ENCODE measurements at places on chromosomes 3 and 15. TPM values are rescaled to one million over a fixed set of nuclear protein-coding genes. Genes with fewer than 3 reads are reported as not detected.

The GAP43 gene
- total RNA-seq, result not detected

The MYZAP gene
- total RNA-seq, result not detected

The TRIM42 gene
- not detected for total RNA-seq

DNA sequence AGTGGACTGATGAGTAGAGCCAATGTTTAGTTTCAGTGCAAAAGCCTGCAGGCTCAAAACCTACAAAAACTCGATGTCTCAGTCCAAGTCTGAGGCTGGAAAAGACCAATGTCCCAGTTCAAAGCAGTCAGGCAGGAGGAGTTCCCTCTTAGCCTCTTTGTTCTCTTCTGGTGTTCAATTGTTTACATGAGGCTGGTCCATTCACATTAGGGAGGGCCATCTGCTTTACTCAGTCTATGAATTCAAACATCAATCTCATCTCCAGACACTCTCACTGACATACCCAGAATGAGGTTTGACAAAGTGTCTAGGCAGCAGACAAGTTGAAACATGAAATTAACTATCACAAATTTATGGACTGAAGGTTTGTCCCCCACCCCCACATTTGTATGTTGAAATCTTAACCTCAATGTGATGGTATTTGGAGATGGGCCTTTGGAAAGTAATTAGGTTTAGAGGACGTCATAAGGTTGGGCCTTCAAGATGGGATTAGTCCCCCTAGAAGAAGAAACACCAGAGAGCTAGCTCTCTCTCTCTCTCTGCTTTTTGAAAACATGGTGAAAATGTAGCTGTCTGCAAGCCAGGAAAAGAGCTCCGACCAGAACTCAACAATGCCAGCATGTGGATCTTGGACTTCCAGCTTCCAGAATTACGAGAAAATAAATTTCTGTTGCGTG lies 438.5 kb upstream of the RGMA start:
- no peak for DNase-seq

GRCh38 chr3:130733236-130733875 lies 13.3 kb downstream of the PIK3R4 start:
- DNase-seq, result no peak

GRCh38 chr15:33912326-33912725 lies 56.0 kb upstream of the CHRM5 start:
- no peak for DNase-seq
